Memory B cell (primary cell): ENCODE measurements at places on chromosomes 7 and 10.

DNA sequence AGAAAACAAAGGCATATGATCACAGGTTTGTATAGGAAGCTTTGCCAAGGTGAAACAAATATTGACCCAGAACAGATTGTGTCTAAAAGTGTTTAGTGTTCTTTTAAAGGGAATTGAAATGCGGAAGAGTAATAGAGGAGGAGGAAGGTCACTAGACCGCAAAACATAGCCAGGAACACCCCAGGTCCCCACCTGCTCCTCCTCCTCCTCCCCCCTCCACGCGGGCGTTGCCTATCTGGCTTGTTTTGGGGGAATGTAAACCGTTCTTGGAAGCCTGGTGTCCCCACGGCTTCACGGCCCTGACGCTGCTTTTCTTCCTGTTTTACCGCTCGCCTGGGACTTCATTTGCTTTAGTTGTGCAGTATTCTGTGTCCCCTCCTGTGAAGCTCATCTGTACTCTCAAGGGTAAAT, 81.0 kb upstream of the PFKP start:
- H3K27ac ChIP-seq: peak overlapping the region; percentile 1
- peaks cover 17% of the 10 kb centered on the region for H3K27me3 ChIP-seq
- peak overlapping the region; percentile 50 for H3K4me3 ChIP-seq
- H3K4me1 ChIP-seq: peaks cover 23% of the 10 kb centered on the region

GRCh38 chr10:36171953-36172940, 530.2 kb upstream of the FZD8 start:
- no peak overlapping the region for H3K4me3 ChIP-seq
- no peak overlapping the region for H3K27ac ChIP-seq
- no peaks in the 10 kb centered on the region for H3K36me3 ChIP-seq
- DNase-seq: no peak
- no peaks in the 10 kb centered on the region for H3K27me3 ChIP-seq
- no peaks in the 10 kb centered on the region for H3K4me1 ChIP-seq

DNA sequence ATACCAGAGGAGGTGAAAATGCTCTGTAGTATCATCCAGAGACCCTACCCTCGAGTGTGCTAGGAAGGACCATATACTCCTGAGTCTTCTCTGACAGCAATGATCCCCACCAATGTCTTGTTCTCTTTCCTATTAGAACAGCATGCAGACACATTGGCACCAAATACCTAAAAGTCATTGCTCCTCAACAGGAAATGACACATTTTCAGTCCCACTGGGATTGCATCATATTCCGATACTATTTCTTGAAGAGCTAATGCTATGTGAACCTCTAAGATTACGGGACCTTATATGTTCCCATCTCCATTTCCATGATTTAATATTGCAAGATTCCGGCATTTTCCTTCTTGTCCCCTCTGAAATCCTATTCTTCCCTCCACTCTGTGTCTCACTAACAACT, 177.4 kb downstream of the NRP1 start:
- H3K27me3 ChIP-seq: no peaks in the 10 kb centered on the region
- H3K4me3 ChIP-seq: no peak overlapping the region
- H3K4me1 ChIP-seq: peaks cover 26% of the 10 kb centered on the region
- no peak for DNase-seq

DNA sequence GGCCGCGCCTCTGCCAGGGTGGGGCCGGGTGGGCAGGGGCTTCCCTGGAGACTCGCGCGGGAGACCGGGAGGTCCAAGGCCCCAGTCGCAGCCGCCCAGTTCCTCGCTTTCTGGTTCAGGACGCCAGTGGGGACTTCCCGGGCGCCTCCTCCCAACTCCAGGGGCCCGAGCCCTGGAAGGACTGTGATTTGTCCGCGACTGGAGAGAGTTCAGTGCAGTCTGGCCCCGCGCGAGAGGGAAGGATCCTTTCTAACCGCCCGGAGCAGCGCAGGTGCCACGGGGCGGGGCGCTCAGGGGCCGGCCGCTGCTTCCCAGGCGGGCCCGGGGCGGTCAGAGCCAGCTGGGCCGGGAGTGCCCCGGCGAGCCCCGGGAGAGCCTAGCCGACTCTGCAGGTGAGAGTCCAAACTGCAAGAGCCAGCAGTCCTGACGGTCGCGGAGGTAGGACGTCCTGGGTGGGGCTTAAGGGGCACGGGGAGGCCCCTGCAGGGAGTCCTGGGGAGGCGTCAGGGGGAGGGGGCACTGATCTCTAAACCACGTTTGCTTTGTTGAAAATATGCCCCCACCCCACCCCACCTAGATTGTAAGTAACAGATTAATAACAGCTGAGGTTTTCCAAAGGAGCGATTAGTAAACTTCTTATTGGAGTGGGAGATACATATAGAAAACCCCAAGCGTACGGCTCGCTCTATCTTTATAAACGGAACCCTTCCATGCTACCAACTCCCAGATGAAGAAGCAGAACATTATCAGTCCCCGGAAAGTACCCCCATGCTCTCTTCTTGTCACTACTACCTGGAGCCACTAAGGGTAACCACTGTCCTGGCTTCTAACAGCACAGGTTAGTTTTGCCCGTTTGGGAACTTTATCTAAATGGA, 8.2 kb downstream of the NKX2-3 start:
- H3K4me1 ChIP-seq: peaks cover 11% of the 10 kb centered on the region
- H3K4me3 ChIP-seq: peak overlapping the region; percentile 62

- peaks cover 4% of the 10 kb centered on the region for H3K27me3 ChIP-seq
- H3K27ac ChIP-seq: no peak overlapping the region
- no peaks in the 10 kb centered on the region for H3K36me3 ChIP-seq
- DNase-seq: no peak
- no peaks in the 10 kb centered on the region for H3K4me1 ChIP-seq
- no peak overlapping the region for H3K4me3 ChIP-seq
These were observed 311.1 kb downstream of the HPSE2 start for GRCh38 chr10:98924526-98924925.

DNA sequence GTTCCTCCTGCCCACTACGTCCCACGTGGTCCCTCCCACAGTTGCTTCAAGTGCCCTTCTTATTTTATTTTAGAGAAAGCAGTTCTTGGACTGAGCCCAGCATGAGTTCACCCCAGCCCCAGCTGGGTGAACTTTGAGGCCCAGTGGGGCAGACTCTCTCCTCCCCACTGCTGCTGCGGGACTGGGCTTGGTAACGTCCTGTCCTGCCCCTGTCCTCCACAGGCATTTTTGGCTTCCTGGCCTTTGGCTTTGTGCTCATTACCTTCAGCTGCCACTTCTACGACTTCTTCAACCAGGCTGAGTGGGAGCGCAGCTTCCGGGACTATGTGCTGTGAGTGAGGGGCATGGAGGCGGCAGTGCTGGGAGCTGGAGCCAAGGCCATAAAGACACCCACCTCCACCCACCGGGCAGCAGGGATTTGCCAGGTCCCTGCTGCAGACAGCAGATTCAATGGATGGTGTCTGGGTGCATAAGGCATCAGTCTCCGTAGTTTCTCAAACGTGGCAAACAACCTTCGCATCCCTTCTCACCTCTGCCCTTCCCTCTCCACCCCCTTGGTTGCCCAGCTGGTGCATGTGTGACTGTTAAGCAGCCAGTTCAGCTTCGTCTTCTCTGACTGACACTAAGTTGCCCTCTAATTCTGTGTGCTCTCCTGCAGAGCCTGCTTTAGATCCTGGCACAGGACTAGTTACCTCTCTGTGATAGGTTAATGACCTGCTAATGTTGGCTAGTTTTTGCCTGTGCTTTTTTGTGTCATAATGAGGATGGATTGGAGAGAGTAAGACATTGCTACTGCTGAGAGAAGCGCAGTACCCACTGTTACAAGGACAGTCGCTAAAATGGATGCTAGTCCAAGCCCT, 15.5 kb upstream of the AHCYL2 start:
- DNase-seq: no peak
- H3K4me3 ChIP-seq: no peak overlapping the region
- no peak overlapping the region for H3K27ac ChIP-seq

DNA sequence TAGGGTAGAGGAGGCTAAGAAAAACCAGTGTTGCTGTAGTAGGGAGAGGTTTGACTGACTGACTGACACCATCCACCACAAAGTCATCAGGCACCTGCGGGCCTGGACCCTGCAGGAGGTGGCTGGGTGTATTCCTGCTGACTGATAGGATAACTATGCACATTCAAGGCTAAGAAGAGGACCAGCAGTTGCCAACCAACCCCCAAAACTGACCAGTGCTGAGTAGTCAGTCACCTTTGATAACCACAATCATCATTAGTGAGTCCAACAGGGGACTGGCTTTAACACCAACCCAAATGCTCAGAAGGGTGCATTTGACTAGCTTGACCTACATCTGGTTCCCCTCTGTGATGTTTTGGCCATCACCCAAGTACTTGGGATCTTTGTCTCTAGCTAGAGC, 30.5 kb downstream of the PLXNA4 start:
- H3K4me3 ChIP-seq: no peak overlapping the region
- H3K4me1 ChIP-seq: no peaks in the 10 kb centered on the region
- no peaks in the 10 kb centered on the region for H3K36me3 ChIP-seq
- H3K27me3 ChIP-seq: peaks cover 7% of the 10 kb centered on the region
- no peak overlapping the region for H3K27ac ChIP-seq

GRCh38 chr7:27112955-27113949, 10.8 kb upstream of the HOXA2 start:
- H3K4me1 ChIP-seq: no peaks in the 10 kb centered on the region
- no peaks in the 10 kb centered on the region for H3K36me3 ChIP-seq
- H3K27ac ChIP-seq: no peak overlapping the region
- H3K4me3 ChIP-seq: no peak overlapping the region
- H3K27me3 ChIP-seq: peaks cover 2% of the 10 kb centered on the region
- DNase-seq: no peak

DNA sequence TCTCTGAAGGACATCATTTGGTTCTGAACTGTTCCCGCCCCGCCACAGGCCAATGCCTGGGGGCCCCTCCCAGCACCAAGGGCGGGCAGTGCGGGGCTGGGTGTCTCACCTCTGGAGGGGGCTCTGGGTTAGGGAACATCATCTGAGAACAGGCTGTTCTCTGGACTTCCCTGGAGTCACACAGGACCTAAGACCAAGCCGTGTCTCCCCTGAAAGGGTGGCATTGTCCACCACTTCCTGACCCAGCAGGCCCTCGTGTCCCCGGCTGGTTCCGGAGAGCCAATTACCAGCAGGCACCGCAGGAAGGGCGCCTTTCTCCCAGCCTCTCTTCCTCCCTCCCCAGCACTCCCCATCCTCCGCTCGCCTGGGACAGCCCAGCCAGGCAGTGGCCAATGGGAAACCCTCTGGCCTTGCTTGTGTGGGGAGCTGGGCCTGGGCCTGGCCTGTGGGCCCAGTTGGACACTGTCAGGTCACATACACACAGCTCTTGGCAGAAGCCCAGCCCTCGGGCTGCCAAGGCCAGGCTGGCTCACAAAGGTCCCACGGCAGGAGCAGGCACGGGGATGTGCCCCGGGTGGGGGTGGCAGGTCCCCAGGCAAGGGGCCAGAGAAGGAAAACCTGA, 119.5 kb downstream of the SPDYE5 start:
- H3K27me3 ChIP-seq: no peaks in the 10 kb centered on the region
- H3K27ac ChIP-seq: no peak overlapping the region
- no peak for DNase-seq
- H3K4me1 ChIP-seq: peaks cover 2% of the 10 kb centered on the region
- no peak overlapping the region for H3K4me3 ChIP-seq
- H3K36me3 ChIP-seq: no peaks in the 10 kb centered on the region

DNA sequence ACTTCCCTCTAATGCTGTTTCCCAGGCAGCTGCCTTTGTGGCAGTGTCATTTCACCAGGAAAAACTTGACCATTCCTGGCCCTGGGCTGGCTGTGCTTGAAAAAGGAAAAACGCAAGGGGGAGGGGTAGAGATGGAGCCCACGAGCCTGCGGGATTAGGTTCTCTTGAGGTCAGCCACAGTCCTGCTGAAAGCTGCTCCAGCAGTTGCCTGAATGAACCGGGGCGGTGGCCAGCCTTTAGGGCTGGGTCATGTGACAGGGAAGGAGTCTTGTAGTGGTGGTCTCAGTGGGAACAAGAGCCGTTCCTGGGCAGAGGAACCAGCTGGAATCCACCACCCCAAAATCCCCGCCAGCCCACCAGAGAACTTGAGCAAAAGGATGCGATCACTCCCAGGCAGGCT, 51.2 kb upstream of the LRRC4 start:
- no peak for DNase-seq
- peaks cover 2% of the 10 kb centered on the region for H3K4me1 ChIP-seq
- H3K36me3 ChIP-seq: peaks cover 16% of the 10 kb centered on the region
- no peak overlapping the region for H3K4me3 ChIP-seq
- H3K27me3 ChIP-seq: no peaks in the 10 kb centered on the region

DNA sequence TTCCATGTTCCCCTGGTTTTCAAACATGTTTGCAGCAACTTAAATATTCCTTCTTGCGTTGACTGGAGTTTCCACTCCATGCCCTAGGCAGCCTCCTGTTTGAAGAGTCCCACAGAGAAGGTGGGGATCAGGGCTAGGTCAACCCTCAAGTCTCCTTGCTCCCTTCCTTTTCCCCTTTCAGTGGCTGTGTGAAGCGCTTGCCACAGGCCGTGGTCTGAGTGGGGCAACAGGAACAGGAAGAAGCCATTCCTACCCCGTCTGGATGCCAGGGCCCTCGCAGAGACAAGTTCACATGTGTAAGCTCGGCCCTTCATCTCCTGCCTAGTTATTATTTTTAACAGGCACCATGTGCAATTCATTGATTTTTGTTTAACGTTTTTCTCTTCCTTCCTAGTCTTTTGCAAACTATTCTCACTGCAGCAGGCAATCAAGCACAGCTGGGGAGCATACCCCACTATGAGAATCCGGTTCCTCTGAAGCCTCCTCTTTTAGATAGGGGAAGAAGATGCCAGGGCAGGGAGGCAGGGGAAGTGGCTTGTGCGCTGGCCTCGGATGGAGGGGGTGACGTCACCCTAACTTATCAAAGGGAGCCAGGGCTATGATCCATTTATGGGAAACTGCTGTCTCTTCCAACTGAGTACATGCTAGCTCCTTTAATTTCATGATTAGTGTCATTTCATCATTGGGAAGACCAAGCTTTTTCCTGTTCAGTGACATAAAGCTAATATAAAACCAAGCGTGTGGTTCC, 64.2 kb downstream of the PRLHR start:
- H3K36me3 ChIP-seq: no peaks in the 10 kb centered on the region
- no peak overlapping the region for H3K4me3 ChIP-seq
- no peaks in the 10 kb centered on the region for H3K4me1 ChIP-seq
- H3K27me3 ChIP-seq: peaks cover 6% of the 10 kb centered on the region

DNA sequence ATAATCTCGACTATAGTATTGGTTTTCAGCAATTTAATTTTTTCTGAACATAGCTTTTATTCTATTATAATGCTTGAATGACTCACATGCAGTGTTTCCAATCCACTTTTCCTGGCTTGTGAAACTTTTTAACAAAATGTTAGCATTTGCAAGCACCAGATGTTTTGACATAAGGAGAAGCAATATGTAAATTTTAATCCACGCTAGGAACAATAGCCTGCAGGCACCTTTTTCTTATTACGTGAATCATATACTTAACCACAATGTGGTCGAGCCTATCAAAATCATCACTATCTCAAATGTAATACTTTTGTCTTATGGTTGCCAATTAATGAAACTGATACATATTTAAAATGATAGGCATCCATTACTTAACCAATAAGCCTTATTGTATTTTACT, 97.1 kb downstream of the TFEC start:
- no peak overlapping the region for H3K4me3 ChIP-seq
- no peak for DNase-seq
- no peaks in the 10 kb centered on the region for H3K27me3 ChIP-seq

- peaks cover 13% of the 10 kb centered on the region for H3K4me1 ChIP-seq
- H3K27me3 ChIP-seq: no peaks in the 10 kb centered on the region
- no peak overlapping the region for H3K27ac ChIP-seq
- no peak for DNase-seq
- H3K36me3 ChIP-seq: peaks cover 1% of the 10 kb centered on the region
These were observed 88.9 kb downstream of the C1GALT1 start for GRCh38 chr7:7271094-7271874.

GRCh38 chr10:110788620-110789385, 82.9 kb upstream of the PDCD4 start:
- no peaks in the 10 kb centered on the region for H3K27me3 ChIP-seq
- H3K27ac ChIP-seq: no peak overlapping the region
- H3K4me1 ChIP-seq: peaks cover 2% of the 10 kb centered on the region
- no peak overlapping the region for H3K4me3 ChIP-seq
- no peaks in the 10 kb centered on the region for H3K36me3 ChIP-seq
